Activated T-helper 1 cell treated with anti-CD3 and anti-CD28 coated beads, Interleukin-2, amount 50 U/mL, for 16 hours (primary cell): ENCODE measurements at places on chromosomes 5 and 9.

GRCh38 chr5:96316017-96316416 lies 117.0 kb downstream of the PCSK1 start:
- no peak for DNase-seq

- no peak for DNase-seq
Measured at GRCh38 chr5:82044010-82044409, 72.2 kb downstream of the ATG10 start.

GRCh38 chr9:110143950-110144545 lies 63.9 kb downstream of the C9orf152 start:
- no peak for DNase-seq

DNA sequence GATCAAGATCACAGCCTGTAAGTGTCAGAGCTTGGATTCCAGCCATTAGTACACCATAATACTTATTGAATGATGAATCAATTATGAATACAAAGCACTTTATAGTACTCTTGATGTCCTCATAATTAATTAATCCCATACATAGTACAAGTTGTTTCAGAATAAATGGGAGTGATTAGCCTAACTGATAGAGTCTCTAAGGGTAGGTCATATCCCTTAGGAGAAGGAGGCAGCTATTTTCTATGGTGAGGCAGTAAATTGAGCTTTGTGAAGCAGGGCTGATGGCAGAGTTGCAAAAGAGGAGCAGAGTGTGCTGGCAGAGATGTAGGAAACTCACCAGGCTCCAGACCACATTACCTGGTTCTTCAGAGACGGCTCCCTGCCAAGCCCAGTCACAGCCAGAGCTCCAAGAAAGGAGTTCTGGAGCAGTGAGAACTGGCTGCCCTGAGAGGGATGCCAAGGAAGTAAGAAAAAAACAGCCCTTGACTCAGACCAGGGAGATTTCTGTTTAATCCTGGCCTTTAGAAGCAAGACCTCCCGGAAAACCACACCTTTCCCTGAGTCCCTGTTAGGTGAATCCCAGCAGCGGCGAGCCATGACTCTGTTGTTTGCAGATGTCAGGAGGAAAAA lies 112.9 kb downstream of the SH3TC2 start:
- DNase-seq = no peak
